Dermis blood vessel endothelial cell (primary cell): ENCODE measurements at places on chromosomes 1 and 21. TPM values are rescaled to one million over a fixed set of nuclear protein-coding genes. Genes with fewer than 3 reads are reported as not detected.

GRCh38 chr1:199688774-199689173 is 338.7 kb upstream of the NR5A2 start:
- DNase-seq, result no peak

DNA sequence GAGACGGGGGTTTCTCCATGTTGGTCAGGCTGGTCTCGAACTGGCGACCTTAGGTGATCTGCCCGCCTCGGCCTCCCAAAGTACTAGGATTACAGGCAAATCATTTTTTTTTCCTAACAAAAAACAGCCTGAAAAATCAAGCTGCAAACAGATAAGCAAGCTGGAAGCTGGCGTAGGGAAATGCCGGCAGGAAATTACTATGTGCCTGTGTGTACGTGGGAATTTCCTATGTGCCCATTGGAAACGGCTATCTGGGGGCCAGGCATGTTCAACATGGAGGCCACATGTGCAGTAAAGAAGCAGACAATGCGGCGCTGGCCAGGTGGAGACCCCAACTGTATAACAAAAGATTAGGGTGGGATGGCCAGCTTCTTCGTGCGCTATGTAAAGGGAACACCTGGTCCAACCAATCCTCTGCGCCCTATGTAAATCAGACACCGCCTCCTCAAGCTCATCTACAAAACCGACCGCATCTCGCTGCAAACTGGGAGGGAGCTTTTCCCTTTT is 9.1 kb upstream of the AADACL4 start:
- peak; percentile 83 for DNase-seq

GRCh38 chr1:101105877-101106276 is 80.3 kb upstream of the DPH5 start:
- no peak for DNase-seq

DNA sequence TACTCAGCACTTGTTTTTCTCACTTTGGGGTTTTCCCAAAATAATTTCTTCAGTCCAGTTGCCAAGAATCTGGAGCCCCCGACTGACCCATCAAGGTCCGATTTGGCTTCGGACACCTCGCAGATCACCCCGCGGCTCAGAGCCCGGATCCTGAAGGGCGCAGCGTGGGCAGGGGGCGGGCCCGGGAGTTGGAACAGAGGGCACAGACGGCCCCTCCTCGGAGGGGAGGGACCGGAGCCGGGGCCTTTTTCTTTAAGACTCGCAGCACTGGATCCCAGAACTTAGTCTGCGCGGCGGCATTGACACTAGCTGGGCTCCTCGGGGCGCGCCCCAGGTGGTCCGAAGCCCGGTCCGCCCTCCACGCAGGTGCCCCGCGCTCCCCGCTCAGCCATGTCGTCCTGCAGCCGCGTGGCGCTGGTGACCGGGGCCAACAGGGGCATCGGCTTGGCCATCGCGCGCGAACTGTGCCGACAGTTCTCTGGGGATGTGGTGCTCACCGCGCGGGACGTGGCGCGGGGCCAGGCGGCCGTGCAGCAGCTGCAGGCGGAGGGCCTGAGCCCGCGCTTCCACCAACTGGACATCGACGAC is at the start of gene CBR3:
Gene CBR3 (plus strand): TSS at position 277 of the 588 bp plus-strand sequence. CDS start 114 bp downstream, at position 391.
- DNase-seq, result peak; percentile 52

DNA sequence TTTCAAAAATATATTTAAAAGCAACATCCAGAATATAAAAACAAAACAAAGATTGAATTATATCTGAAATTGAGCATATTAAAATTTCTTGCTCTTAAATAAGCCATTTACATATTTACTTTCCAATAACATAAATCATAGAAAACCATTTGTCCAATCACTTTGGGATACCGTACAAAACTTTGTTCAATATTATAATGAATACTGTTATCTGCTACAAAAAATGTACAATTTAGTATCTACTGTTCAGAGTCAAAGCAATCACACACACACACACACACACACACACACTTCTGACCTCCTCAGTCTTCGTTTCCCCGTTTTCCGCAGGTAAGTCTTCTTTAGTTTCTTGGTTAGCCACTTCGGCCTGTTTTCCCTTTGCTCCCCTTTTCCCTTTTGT is 4.0 kb downstream of the HMGN1 start:
- DNase-seq, result no peak

DNA sequence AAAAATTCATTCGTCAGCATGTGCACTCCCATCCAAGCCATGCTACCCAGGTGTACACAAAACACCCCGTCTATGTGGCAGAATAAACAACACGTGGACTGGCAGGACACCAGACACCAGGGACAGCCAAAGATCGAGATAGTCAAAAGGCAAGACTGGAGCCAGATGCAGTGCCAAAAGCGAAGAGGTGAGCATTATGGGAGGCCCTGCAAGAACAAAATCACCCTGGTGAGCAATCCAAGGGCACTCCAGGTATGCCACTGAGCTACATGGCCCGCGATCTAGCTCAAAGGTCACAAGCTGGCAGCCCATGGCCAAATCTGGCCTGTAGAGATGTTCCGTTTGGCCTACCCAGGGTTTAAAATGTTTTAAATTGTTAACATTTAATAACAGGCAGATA is 33.7 kb downstream of the PLPP3 start:
- DNase-seq, result no peak

DNA sequence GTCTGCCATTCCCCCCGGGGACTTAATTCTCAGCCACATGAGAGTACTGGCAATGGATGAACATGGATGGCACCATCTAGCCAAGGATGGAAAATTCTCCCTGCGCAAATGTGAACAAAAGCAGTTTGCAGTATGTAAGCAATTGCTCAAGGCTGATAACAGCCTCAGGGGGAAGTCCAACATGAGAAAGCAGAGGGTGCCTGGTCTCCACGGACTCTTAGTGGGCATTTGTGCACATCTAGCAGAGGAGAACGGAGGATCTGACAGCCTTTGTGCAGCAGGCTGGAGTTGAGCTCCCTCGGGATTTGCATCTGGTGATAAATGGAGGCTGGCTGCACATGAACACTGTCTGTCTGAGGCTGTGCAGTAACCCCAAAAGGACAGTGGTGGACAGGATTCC is 13.9 kb upstream of the OLIG1 start:
- DNase-seq, result no peak

DNA sequence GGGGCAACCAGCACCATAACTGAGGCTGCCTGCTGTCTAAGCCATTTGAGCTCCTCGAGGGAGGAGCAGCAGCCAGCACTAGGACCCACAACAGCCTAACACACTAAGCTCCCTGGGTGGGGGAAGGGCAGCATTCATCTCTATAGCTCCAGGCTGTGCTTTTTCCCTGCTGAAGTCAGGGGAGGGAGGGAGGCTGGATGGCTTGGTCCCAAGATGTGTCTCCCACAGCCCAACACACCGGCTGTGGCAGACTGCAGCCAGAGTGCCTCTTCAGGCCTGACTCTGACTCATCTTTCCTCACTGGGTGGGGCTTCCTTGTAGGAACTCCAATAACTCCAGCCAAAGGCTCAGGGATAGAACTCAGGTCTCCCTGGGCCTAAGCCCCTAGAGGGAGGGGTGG is 296.3 kb downstream of the PRDM2 start:
- DNase-seq, result no peak

DNA sequence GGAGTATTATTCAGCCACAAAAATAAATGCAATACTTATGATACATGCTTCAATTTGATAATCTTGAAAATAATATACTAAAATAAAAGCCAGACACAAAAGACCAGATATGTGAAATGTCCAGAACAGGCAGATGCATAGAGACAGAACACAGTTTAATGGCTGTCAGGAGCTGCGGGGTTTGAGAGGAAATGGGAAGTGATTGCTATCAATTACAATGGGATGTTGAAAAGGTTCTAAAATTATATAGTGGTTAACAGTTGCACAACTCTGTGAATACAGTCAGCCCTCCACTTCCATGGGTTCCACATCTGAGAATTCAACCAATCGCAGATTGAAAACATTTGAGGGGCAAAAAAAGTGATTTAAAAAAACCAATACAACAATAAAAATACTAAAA is 54.0 kb downstream of the LTN1 start:
- DNase-seq, result no peak

The PGLYRP3 gene
- total RNA-seq, result not detected in 2 replicates

The ADAMTS4 gene
- total RNA-seq, result 19.7 and 38.9 TPM in 2 replicates
